ENCODE measurements at places on chromosomes 2 and 18.

- no peak for DNase-seq
Measured at GRCh38 chr2:6934758-6935651, 17.8 kb downstream of the RNF144A start.

- DNase-seq = no peak
Measured at GRCh38 chr2:47519604-47520301, 116.8 kb downstream of the MSH2 start.

- DNase-seq = no peak
Measured at GRCh38 chr2:127032621-127033020, 74.3 kb downstream of the BIN1 start.

DNA sequence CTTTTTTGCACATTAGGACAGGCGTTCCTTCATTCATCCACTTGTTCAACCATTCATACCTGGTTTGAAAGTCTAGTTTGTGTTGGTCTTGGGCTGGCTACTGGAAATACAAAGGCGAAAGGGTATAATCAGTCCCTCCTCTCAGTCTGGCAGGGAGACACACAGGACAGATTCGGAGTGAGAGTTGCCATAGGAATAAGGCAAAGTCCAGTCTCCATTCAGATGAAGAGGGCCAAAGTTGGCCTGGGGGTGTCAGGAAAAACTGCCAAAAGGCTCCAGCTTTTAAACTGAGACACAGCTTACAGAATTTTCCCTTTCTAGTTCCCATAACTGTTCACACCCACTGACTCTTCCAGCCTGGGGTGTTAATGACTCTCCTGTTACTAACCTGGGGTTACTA, 96.3 kb upstream of the AQP4 start:
- DNase-seq = no peak

- DNase-seq = no peak
Measured at GRCh38 chr2:234388591-234388990, 108.3 kb downstream of the ARL4C start.

DNA sequence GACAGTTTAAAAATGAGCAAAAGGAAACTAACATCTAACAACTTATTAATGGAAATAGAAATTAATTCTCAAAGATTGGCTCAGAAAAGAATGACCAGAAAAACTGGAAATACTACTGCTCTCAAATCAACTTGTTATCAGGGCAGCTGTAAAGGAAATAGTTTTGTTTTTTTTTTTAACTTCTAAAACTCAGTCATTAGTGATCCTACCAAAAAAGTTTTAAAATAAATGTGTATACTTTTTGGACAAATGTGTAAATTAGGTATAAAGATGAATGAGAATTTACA, 52.1 kb upstream of the PEX13 start:
- no peak for DNase-seq

GRCh38 chr2:2574401-2575180, 243.5 kb upstream of the MYT1L start:
- no peak for DNase-seq

DNA sequence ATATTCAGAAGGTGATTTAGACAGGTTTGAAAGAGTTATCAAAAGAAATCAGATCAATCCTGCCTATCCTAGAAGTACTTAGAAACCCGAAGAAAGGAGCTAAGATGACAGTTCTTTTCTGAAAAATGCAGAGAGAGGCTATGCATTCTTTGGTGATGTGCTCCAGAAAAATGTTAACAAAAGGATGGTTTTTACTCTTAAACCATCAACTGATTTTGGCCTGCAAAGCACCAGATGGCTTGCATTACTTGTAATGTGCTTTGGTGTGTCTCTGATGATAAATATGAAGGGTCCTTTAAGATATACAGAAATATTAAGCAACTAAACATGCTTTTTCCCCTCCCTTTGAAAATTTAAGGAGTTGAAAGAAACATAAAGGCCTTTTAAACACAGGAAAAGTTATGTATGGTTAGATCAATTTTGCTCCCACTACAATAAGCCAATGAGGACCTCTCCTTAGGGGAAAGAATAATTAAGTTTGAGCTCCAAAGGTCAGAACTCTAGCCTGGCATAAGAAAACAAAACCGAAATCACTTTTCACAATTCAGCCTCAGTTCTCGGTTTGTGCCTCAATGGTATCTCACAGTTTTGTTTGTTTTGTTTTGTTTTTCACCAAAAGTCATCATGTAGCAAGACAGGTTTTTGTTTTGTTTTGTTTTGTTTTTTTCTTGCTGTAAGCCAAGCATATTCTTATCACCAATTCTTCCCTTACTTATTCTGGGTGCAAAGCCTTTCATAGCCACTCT, 302.4 kb upstream of the NT5C1B start:
- no peak for DNase-seq

GRCh38 chr18:35682281-35682867, 100.8 kb downstream of the GALNT1 start:
- no peak for DNase-seq

DNA sequence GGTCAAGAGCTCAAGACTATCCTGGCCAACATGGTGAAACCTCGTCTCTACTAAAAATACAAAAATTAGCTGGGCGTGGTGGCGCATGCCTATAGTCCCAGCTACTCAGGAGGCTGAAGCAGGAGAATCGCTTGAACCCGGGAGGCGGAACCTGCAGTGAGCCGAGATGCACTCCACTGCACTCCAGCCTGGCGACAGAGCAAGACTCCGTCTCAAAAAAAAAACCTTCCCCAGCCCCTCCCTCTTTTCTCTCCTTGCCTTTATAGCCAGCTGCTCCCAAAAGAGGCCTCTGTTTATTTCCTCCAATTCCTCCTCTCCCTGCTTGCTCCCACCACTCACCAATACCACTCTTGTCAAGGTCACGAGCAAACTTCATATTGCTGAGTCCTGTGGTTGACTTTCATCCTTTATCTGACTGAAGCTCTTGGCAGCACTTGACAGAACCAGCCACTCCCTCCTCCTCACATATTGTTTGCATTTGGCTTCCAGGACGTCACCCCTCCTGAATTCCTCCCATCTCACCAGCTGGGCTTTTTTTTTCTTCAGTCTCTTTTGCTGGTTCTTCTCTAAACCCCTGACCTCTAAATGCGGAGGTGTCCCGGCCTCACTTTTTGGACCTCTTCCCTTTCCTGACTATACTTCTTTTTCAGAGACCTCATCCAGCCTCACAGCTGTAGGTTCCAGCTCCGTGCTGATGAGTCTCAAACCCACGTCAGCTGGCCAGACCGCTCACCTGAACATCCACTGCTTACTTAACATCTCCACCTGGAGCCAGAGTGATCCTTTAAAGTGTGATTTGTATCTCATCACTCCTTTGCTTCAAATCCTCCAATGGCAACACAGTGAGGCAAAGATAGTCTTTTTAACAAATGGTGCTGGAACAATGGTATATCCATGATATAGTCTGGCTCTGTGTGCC, 84.6 kb upstream of the CAB39 start:
- no peak for DNase-seq
